Foreskin keratinocyte (primary cell): ENCODE measurements at places on chromosomes 1 and 21. TPM values are rescaled to one million over a fixed set of nuclear protein-coding genes. Genes with fewer than 3 reads are reported as not detected.

GRCh38 chr1:197838836-197839235 is 63.6 kb upstream of the DENND1B start:
- DNase-seq: peak; percentile 82

PRDM2 gene
- polyA plus RNA-seq: 5.2 and 6.0 TPM in 2 replicates

WNT3A gene
- polyA plus RNA-seq: 0.02 and 0.07 TPM in 2 replicates

C1orf105 gene
- not detected in 2 replicates for polyA plus RNA-seq

DNA sequence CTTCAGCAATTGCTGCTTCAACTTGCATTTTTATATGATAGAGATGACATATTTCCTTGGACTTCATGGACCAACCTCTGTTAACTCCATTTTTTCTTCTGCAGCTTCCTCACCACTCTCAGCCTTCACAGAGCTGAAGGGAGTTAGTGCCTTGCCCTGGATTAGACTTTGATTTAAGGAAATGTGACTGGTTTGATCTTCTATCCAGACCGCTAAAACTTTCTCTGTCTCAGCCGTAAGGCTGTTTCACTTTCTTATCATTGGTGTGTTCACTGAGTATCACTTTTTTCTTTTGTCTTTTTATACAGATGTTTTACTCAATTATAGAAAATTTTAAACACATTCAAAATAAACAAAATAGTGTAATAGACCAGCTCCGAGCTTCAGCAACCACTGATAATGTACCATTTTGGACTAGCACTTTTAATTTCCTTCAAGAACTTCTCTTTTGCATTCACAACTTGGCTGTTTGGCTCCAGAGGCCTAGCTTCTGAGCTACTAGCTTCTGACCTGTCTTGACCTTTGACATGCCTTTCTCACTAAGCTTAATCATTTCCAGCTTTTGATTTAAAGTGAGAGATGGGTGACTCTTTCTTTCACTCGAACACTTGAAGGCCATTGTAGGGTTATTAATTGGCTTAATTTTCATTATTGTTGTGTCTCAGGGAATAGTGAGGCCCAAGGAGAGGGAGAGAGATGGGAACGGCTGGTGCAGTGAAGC is 9.3 kb downstream of the NEK7 start:
- no peak for DNase-seq

DNA sequence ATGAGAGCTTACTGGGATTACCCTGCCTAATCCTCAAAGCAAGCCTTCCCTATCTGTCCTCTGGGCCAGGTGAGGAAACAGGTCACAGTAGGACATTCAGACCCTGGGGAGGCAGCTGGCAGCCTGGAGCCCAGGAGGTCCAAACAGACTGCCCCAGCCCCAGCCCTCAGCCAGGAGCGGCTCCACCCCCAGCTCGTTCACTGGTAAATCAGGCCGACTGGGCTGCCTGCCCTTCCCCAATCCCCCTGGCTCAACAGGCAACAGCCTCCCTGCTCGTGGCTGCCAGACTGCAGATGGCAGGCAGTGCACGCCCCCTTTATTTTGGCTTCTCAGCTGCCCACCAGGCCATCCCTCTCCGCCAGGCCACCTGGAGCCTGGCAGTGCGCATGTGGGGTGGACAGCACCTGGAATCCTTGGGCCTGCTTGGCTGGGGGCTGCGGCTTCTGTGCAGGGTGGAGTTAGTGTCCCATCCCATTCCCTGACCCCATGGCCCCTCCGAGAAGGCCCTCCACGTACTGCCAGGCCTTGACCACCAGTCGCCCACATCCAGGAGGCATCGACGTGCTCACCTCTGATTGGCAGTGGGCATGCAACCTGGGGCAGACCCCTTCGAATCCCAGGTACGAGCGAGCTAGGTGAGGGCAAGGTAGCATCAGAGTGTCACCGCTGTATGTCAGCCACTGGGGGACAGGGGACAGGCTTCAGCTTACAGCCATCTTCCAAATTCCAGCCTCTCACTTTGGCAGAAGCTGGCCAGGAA is 11.2 kb upstream of the ZNF670 start:
- DNase-seq: no peak

DNA sequence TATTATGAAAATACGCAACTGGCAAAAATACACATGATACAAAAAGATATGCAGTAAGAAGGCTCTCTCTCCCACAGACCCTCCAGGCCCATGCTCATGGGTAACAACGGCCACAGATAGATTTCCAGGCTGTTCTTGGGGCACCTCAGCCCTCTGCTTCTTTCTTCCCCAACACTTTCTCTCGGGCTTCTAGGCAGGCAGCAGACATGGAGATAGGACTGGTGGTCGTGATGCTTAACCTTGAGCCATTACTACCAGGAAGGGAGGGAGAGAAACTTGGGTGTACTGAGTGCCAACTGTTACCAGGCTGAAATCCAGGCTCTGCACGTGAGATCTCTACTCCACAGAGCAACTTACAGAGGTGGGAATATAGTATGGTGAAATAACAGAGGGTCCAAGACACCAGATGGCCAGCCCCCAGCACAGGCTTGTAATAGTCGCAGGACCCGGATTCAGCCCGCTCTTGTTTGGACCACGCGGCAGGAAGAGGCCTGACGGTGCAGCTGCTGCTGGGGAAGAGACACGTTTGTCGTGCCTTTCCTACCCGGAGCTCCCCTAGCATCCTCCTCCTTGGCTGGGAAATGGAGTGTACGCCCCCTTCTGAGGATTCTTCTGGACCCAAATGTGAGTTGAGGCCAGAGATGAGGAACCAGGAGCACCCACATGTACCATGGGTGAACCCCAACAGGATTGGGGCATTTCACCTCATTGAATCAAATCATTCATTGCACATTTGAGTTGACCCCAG is 441.1 kb upstream of the VAMP3 start:
- no peak for DNase-seq

LCE2D gene
- 0.18 TPM in 1 of 2 replicates, not detected in the other for polyA plus RNA-seq

ADGRB2 gene
- 2.4 and 2.7 TPM in 2 replicates for polyA plus RNA-seq

GRCh38 chr1:29455781-29456180 is 219.5 kb downstream of the PTPRU start:
- no peak for DNase-seq

ARHGEF19 gene
- 11.1 and 13.9 TPM in 2 replicates for polyA plus RNA-seq

DNA sequence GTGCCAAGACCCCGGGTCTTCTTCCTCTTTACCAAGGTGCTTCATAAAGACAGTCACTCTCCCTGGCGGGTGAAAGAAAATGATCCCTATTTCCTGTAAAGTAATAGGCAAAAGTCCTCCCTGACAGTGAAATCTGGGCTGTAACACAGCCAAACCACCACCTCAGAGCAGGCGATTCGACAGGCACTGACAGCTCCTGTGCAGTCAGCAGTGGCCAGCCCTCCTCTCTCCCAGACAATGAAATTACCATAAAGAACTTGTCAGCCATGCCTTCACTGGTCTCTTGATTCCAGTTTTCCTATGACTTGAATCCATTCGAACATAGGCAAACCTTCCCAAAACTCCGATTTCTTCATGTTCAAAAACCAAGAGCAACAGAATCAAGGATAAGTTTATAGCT is 492.2 kb upstream of the DAB1 start:
- peak; percentile 63 for DNase-seq

TRABD2B gene
- polyA plus RNA-seq: 0.33 and 0.53 TPM in 2 replicates

GRCh38 chr1:223077247-223077833 is 65.7 kb downstream of the TLR5 start:
- DNase-seq: no peak

PLD5 gene
- 4.2 and 5.0 TPM in 2 replicates for polyA plus RNA-seq

TPRG1L gene
- polyA plus RNA-seq: 23.1 and 25.0 TPM in 2 replicates

GRCh38 chr1:101847626-101848025 is 149.1 kb downstream of the OLFM3 start:
- no peak for DNase-seq
